ENCODE measurements at places on chromosomes 12 and 14. TPM values are rescaled to one million over a fixed set of nuclear protein-coding genes. Genes with fewer than 3 reads are reported as not detected.

C12orf54 gene
- total RNA-seq, result not detected

DCD gene
- total RNA-seq, result 2,673 TPM

DNA sequence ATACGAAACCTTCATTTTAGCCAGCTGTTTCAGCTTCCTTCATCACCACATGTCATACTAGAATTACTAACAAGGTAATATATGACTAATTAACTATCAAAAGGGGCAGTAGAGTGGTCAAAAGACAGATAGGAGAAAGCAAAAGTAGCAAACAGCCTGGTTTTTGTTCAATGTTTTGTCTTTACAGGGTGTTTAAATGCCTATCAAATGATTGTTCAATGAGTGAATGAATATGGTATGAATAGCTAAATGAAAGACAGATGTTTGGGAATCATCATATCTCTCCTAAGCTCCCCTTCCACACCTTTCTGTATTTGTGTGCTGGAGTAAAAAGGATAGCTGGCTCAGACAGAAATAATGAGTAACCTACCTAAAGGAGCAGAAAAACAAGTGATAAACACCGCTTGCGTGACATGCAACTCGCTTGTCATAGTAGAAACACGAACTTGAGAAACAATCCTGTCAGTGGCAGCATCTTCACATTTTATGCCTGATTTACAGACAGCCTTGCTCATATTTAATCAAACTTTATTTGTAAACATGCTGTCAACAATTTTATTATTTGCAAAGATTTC, 34.2 kb downstream of the ABCC9 start:
- DNase-seq, result no peak

DNA sequence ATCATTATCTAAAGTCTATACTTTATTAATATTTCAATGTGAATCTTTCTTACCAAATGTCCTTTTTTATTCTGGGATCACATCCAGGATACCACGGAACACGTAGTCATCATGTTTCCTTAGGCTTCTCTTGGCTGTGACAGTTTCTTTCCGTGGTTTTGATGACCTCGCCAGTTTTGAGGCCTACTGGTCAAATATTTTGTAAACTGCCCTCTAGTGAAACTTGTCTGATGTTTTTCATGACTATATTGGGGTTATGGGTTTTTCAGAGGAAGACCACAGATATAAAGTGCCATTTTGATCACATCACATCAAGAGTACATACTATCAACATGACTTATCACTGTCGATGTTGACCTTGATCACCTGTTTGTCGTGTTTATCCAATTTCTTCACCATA, 14.1 kb upstream of the SERPINA6 start:
- no peak for DNase-seq

DNA sequence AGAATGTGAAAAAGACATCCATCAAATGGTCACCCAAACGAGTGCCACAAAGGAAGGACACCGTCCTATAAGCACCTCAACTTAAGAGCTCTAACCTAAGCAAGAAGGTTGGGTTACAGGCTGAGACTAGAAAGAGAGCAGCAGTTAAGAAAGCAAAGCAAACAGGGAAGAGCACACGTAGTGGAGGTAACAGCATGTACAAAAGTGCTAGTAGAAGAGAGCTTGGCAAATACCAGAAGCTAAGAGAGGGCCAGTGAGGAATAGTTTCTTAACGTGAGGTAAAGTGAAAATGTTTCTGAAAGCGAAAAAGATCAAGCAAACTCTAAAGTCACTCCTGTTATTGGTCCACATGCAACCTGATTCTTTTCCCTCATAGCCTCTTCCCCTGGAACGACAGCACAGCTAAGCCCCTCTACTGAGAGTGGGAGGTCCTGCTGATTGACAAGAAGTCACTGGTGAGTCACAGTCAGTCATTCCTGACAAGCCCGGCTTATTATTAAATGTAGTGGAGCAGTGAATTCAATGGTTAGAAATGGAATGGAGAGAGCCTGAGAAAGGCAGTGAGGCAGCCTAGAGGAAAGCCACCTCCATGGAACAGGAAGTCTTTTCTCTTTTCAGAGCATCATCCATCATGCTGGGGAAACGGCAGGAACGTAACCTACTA, 204.4 kb downstream of the SLC25A21 start:
- DNase-seq, result no peak

DNA sequence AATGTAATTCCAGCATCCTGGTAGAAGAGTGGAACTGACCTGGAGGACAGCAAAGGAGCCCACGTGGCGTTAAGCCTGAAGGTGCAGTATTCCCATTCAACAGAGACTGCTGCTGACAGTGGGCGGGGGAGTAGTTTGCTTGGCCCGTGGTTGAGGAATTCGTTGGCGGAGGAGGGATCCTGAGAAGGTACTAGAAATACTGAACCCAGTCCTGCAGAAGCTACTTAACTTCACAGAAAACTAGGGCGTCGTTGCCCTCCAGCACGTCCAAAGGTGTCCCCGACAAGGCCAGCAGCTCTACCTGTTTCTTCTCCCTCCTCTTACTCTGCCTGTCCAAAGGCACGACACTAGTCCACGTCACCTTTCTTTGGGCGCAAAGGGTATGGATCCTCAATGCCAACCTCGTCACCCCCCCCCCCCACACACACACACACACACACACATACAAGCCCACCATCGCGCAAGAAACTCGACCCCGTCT, 303 bp downstream of the PUS7L start:
- no peak for DNase-seq

DNA sequence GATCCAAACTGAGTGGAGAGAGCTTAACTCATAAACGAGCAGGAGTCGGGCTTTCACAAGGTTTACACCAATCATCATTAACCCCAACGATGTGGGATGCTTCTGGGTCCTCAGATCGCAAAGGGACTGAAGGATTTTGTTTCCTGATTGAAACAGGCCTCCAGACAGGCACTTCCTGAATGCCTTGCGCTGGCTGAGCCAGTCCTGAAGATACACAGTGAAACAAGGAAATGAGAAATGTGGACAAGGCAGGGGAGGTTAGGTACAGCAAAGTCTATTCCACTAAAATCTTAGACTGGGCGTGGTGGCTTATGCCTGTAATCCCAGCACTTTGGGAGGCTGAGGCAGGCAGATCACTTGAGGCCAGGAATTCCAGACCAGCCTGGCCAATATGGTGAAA, 30.7 kb downstream of the RBM19 start:
- DNase-seq, result no peak

DNA sequence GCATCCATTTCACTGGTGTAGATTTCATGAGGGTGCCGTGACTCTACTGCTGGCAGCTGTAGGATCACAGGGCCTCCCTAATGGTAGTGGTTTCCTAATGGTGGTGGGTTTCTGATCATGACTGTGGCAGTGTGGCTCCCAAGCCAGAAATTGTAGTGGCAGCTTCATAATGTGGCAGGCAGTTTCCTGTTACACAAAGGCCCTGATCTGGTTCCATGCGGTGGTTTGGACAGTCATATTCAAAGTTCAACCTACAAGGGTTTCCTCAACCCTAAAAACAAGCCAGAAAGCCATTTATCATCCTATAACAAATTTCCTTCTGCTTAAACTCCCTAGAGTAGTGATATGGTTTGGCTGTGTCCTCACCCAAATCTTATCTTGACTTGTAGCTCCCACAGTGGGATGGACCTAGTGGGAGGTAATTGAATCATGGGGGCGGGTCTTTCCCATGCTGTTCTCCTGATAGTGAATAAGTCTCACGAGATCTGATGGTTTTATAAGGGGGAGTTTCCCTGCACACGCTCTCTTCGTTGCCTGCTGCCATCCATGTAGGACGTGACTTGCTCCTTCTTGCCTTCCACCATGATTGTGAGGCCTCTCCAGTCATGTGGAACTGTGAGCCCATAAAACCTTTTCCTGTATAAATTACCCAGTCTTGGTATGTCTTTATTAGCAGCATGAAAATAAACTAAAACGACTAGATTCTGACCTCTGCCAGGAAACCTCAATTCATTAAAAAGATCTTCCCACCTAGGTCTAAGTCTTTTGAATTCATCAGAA, 257.1 kb downstream of the EFCAB11 start:
- DNase-seq, result no peak

DNA sequence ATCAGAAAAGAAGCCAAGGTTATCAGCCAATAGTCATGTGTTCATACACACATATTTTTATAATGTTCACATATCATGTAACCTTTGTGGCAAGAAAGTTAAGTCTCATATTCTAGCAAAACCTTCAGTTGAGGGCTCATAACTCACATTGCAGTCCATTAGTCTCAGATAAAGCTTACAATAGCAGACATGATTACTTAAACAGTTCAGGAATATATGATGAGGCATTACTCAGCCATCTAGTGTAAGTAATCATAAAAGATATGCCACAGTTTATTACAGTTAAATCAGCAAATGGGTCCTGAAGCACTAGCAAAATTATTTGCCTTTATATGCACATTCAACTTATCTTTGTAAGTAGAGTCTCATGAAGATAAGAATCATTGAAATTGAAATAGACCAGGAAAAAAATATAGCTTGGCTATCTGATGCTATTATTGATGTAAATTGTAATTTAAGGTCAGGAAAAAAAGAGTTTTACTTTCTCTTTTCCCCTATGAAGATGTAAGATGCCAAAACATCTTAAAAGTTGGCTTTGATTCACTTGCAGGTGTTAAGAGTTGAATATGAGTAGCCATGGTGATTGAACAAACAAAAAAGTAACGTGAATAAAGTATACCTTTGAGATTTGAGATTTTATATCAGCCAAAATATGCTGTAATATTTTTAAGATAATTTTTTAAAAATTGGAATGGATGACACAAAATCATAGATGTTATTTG, 537.0 kb downstream of the SLC6A15 start:
- DNase-seq, result no peak

DNA sequence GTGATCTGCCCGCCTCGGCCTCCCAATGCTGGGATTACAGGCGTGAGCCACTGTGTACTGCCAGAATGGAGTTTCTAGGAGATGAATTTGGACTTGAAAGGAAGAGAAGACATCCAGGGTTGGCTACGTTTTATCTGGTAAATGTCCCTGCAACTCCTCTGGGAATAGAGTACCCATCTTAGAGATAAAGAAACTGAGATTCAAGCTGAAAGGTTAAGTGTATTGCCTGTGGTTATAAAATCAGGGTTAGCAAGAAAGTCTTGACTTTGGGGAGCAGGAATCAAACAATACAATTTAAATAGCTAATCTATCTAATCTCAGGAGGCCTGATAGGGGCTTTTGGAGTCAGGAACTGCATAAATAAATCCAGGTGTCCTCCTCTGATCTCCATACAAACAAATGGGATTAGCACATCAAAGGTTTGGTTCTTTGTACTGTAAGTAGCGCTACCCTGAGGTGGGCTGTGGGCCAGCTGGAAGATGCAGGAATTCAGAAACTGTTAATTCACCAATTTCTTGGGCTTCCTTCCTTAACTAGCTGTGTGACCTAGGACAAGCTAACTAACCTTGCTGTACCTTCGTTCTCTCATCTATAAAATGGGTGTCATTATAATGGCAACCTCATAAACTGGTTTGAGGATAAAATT, 45.1 kb downstream of the TBX3 start:
- no peak for DNase-seq

Measured in suprapubic skin (tissue), 4 donors.